Activated CD8-positive, alpha-beta memory T cell treated with anti-CD3 and anti-CD28 coated beads, Interleukin-2, amount 50 U/mL, for 48 hours (primary cell): ENCODE measurements at places on chromosomes 11 and 22.

DNA sequence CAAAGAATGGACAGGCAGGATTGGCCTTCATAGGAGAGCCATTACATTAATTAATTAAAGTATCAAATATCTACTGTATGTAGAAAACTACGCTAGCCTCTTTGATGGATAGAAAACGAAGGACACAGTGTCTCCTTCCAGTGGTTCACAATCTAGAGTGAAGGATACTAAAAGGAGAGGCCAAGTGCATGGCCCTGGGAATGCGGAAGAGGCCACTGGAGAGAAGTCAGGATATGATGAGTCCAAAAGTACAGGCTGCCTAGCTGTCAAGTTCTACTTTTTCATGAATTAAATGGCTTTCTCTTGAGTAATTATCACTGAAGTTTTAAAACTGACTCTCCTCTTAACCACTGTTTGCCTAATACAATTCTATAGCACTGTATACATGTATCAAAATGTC, 41.9 kb downstream of the ATG16L2 start:
- no peak for DNase-seq

- DNase-seq, result no peak
Observed at GRCh38 chr22:49906071-49906798, 12.0 kb downstream of the ALG12 start.

- DNase-seq, result peak; percentile 90
Observed at GRCh38 chr22:37079668-37080171, 28.2 kb downstream of the KCTD17 start.

DNA sequence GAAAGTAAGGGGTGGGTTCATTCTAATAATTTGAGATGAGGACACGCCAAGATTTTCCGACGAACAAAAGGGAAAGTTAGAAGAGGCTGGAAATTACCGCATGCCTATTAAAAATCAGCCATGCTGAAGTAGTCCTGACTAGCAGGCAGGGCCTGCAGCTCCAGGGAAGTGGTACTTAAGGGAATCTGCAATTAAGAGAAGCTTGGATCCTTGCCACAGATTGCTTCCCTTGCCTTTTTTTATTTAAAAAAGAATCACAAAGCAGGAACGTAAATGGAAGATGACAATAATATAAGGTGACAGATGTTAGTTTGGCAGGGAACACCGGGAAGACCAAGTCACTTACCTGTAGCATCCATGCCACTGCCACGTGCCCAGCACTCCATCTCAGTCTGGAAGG, 359.3 kb downstream of the CADM1 start:
- DNase-seq, result no peak

DNA sequence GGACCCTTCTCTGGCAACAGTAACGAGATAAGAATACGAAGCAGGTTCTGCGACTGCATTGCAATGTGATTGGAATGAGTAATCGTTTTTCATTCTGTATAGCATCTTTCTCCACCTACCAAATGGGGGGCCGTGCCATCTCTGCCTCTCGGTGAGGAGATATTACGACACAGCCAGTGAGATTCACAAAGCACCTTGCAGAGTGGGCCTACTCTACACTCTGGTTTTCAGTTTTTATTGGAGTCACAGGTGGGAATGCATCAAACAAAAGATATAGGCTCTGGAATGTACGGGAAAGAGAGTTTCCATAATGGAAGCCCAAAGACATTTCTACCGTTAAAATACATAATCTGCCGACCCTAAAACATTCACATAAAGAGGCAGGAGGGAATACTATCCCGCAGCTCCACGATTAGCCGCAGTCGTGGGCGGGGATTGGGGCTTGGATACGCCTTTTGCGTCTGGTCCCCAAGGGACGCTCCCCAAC, 423 bp upstream of the RTN3 start:
- peak; percentile 62 for DNase-seq

- DNase-seq, result no peak
Observed at GRCh38 chr11:116823031-116823843, at the start of gene APOA4. Gene APOA4 (minus strand): TSS chr11:116823304. CDS start chr11:116823191, 113 bp downstream.

- DNase-seq, result no peak
Observed at GRCh38 chr22:46009730-46010129, 32.8 kb upstream of the WNT7B start.

GRCh38 chr22:27125539-27125938, 468.2 kb downstream of the MIAT start:
- no peak for DNase-seq

DNA sequence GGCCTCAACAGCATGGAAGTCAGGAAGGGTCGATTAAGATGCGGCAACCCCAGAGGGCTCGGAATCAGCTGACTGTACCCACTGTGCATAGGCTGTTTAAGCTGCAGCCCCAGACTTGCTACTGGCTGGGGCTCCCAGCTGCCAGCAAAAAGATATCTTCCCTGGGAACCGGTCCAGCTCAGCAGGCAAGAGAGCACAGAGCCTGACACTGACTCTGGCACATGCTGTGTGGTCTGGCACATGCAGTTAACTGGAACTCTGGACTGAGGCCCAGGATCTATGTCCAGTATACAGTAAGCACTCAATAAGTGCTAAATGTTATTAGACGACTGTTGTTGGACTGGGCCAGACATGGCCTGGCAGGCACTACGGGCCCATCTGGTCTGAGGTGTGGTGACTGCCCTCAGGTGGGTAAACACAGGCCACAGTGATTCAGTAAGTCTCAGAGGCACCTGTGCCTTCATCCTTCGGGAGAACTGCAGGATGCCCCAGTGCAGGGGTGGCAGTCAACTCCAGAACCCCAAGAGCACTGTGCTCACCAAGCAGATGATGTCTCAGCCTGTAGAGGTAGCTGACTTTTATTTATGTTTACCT, 87.6 kb downstream of the LARGE1 start:
- no peak for DNase-seq

DNA sequence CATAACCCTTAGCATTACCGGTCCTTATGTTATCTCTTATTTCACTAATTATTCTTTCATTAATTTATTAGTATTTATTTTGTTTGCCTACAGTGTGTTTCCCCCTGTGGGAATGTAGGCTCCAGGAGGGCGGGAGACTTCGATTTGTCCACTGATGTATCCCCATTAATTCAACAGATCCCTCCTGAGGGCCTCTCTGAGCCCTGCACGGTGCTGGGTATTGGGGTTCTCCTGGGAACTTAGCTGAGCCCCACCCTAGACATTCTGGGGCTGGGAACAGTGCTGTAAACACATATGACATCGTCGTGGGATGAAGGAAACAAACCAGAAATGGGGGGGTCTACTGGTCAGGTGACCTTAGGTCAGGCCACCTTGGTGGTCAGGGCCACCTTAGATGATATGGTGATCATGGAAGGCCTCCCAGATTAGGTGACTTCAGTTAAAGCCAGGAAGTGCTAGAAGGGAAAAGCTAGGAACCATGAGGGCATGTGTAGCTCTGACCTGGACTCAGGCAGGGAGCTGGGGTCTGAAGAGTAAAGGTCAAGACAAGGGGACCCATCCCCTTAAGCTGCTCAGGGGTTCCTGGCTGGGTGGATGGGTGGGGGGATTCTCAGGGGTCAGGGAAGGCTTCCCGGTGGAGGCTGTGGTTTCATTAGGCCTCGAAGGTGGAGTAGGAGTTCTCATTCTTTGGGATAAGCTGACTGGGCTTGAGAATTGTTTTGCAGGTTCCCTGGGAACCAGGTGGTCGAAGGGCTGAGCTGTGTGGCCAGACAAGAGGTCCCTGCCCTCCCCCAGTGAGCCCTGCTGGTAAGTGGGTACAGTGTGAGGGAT, 1.0 kb downstream of the PHETA2 start:
- no peak for DNase-seq

GRCh38 chr11:98431463-98432359, 589.0 kb upstream of the CNTN5 start:
- no peak for DNase-seq

DNA sequence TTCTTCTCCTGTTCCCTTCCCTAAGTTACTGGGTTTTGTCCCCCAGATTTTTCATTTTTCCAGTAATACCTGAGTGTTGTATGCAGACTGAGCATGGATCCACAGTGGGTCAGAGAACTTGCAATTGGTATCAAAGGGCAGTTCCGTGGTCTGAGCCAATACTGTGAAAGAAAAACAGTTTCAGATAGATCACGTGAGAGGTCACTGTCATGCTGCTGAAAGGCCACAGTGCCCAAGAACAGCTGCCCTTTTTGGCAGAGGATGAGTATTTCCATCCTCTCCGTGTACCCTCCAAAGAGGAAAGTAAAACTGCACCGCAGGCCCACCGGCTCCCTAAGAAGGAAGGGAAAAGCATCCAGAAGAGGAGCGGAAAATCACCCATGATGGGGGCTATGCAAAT, 73.0 kb upstream of the TBCEL start:
- DNase-seq, result no peak

- no peak for DNase-seq
Observed at GRCh38 chr11:57899378-57899777, 124.3 kb upstream of the OR9Q1 start.

DNA sequence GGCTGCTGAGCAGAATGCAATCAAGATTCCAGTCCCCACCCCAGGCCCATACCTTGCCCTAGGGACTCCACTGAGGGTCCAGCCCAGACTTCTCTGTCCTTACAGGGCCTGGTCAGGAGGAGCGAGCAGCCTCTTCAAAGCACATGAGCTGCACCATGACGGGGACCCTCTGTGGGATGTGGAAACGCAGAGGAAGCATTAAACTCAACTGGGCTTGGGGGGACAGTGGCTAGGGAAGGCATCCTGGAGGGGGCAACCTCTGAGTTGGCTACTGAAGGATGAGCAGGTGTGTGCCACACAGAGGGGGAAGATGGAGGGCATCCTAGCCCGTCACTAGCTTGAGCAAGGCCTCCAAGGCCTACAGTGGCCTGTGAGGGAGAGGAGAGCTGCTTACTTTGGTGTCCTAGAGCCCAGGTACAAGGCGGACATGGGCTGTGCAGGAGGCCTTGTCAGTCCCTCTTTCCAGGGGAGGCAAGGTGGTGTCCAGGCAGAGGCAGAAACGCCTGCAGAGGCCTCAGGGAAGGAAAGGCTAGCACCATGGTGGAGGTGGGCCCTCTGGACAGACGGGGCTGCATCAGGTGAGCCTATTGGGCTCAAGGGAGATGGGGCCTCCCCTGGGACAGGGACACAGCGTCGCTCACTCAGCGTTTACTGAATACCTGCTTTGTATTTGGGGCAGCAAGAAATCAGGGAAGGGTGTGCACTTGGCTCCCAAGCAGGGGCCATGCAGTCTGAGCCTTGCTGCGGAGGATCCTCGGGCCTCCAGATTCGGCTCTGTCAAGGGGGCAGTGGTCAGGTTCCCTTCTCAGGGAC, 14.3 kb downstream of the TTC38 start:
- DNase-seq, result no peak

GRCh38 chr11:7573558-7574296, 59.9 kb downstream of the PPFIBP2 start:
- no peak for DNase-seq

DNA sequence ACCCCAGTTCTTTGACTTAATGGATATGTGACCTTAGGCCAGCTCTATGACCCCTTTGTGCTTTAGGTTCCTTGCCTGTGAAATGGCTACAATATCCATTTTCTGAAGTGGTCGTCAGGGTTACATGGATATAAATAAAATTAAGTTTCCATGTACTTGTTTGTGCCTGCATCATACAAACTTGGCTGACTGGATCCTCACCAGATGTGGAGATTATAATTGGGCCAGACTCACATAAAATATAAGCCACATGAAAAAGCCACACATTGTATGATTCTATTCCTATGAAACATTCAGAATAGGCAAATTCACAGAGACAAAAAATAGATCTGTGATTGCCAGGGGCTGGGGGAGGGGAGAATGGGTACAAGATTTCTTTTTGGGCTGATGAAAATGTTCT, 100.9 kb upstream of the USP47 start:
- no peak for DNase-seq

- DNase-seq, result no peak
Observed at GRCh38 chr11:73140213-73141030, 1.7 kb downstream of the FCHSD2 start.

GRCh38 chr22:37696657-37697537, at the start of gene TRIOBP:
Gene TRIOBP (plus strand): TSS chr22:37697048. CDS start chr22:37701366, 4,318 bp downstream.
- DNase-seq, result peak; percentile 92

GRCh38 chr11:86593833-86594232, 78.6 kb downstream of the ME3 start:
- DNase-seq, result no peak

DNA sequence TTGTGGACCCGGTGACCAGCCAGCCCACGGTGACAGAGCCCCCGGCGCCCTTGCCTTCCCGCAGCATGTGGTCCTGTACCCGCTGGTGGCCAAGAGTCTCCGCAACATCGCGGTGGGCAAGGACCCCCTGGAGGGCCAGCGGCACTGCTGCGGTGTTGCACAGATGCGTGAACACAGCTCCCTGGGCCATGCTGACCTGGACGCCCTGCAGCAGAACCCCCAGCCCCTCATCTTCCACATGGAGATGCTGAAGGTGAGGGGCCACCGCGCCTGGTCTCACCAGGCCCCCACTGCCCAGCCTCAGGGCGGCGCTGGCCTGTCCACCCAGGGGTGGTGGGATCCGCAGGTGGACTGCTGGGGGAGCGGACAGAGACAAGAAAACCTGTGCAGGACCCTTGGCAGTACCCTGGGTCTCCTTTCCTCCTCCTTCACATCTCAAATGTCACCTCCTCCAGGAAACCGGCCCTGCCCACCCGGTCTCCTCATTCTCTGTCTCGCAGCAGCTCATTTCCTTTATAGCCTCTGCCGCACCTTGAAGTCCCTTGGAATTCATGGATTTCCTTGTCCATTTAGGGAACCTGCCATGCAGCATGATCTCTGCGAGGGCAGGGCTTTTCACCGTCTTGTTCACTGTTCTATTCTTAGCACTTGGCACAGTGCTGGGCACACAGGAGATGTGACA, 6.5 kb downstream of the AIP start:
- no peak for DNase-seq

DNA sequence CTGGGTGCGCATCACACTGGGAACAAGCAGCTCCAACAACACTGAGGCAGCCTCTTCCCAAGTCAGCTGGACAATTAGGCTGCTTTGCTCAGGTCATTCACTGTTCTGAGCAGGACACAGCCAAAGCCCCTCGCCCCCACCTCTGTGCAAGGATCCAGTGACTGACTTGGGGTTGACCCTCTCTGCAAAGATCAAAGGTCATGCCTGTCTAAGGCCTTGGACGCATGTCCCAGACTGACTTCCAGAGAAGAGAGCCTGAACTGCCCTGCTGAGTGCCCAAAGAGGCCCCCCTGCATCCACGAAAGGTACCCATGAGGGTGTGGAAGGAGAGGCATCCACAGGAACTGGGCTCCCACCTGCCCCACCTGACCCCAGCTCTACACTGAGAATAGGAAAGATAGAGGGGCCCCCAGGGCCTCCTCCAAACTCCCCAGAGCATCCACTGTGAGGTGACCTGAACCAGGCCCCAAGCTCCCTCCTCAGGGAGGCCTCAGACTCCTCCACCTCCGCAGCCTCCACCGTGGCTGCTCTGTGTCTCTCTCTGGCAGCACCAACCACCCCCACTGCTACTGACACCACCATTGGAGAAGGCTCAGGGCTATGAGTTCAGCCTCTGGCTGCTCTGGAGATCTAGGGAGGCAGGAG, 53.5 kb downstream of the IGLL5 start:
- peak; percentile 49 for DNase-seq

- no peak for DNase-seq
Observed at GRCh38 chr11:114185436-114185835, 110.8 kb upstream of the NNMT start.

DNA sequence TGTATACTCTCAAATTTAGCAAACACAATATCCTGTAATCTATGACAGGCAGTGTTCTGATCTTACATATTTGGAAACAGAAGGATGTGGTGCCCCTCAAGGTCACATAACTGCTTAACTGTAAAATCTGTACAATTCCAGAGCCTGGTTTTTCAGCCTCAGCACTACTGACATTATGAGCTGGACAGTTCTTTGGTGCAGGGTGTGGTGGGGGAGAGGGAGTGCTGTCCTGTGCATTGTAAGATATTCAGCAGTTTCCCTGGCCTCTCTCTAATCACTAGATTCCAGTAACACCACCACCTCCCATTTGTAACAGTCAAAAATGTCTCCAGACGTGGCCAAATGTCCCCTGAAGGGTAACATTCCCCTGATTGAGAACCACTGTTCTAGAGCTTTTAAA, 1.8 kb upstream of the OR5B21 start:
- DNase-seq, result no peak
